ENCODE measurements at places on chromosomes 13 and 19.

- H3K27ac ChIP-seq, result no peak overlapping the region
- no peaks in the 10 kb centered on the region for H3K27me3 ChIP-seq
- no peaks in the 10 kb centered on the region for H3K36me3 ChIP-seq
- DNase-seq, result no peak
- H3K4me3 ChIP-seq, result no peak overlapping the region
Observed at GRCh38 chr13:97627566-97627965, 193.6 kb downstream of the RAP2A start.

- H3K36me3 ChIP-seq, result no peaks in the 10 kb centered on the region
- H3K4me3 ChIP-seq, result no peak overlapping the region
- no peak overlapping the region for H3K27ac ChIP-seq
- no peak for DNase-seq
Observed at GRCh38 chr13:48842316-48842715, 133.4 kb upstream of the FNDC3A start.

GRCh38 chr19:32497391-32497790 is 83.6 kb upstream of the PDCD5 start:
- no peak overlapping the region for H3K4me3 ChIP-seq
- no peaks in the 10 kb centered on the region for H3K36me3 ChIP-seq
- no peak overlapping the region for H3K27ac ChIP-seq
- no peak for DNase-seq
- no peaks in the 10 kb centered on the region for H3K27me3 ChIP-seq

GRCh38 chr13:31032528-31033113 is 100.2 kb downstream of the TEX26 start:
- no peak for DNase-seq
- no peaks in the 10 kb centered on the region for H3K36me3 ChIP-seq
- H3K27me3 ChIP-seq, result peaks cover 2% of the 10 kb centered on the region
- no peak overlapping the region for H3K27ac ChIP-seq
- no peak overlapping the region for H3K4me3 ChIP-seq
- no peaks in the 10 kb centered on the region for H3K4me1 ChIP-seq

- DNase-seq, result no peak
- H3K4me3 ChIP-seq, result no peak overlapping the region
Observed at GRCh38 chr13:92530364-92530763, 696.2 kb upstream of the GPC6 start.

DNA sequence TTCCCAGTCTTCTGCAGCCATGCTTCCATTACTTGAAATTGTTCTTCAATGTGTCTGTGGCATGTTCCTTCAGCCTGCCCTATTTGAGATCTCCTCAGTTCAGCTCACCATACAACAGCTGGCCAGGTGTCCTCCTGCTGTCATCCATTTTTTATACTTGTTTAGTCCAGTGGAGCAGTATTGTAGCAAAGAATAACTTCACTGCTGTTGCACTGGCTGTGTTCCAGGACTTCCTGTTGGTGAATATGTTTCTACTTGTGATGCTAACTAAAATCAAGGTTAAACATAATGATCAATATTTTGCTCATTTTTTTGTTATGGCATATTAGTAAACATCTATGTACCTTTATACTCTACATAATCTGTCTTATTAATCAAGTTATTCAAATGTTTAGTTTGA is 1394.1 kb downstream of the PCDH9 start:
- H3K36me3 ChIP-seq, result no peaks in the 10 kb centered on the region
- H3K27ac ChIP-seq, result no peak overlapping the region
- no peak for DNase-seq
- H3K4me3 ChIP-seq, result no peak overlapping the region
- no peaks in the 10 kb centered on the region for H3K27me3 ChIP-seq

DNA sequence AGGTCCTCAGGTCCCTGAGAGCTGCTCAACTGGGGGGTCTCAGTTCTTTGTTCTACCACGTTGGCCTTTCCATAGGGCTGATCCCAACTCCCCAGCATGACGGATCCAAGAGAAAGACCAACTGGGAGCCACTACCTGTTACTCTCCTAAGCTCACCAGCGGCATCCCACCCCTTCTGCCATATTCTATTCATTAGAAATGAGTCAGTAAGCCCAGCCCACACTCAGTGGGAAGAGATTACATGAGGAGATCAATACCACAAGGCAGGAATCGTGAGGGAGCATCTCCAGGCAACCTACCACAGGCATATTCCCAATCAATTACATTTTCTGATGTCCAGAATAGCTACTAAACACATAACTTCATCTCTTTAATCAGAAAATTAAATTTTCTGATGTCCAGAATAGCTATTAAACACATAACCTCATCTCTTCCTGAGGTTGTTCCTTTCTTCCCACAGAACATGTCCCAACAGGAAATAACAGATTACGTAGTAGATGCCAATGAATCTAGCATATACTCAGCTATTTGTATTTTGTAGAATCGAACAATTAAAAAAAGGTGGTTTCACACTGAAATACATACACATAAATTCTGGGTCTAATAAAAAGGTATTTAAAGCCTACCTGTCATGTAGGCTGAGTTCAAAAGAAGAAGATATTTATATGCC is 708.1 kb upstream of the ARGLU1 start:
- no peaks in the 10 kb centered on the region for H3K27me3 ChIP-seq
- no peaks in the 10 kb centered on the region for H3K36me3 ChIP-seq
- H3K4me1 ChIP-seq, result no peaks in the 10 kb centered on the region
- no peak overlapping the region for H3K4me3 ChIP-seq

DNA sequence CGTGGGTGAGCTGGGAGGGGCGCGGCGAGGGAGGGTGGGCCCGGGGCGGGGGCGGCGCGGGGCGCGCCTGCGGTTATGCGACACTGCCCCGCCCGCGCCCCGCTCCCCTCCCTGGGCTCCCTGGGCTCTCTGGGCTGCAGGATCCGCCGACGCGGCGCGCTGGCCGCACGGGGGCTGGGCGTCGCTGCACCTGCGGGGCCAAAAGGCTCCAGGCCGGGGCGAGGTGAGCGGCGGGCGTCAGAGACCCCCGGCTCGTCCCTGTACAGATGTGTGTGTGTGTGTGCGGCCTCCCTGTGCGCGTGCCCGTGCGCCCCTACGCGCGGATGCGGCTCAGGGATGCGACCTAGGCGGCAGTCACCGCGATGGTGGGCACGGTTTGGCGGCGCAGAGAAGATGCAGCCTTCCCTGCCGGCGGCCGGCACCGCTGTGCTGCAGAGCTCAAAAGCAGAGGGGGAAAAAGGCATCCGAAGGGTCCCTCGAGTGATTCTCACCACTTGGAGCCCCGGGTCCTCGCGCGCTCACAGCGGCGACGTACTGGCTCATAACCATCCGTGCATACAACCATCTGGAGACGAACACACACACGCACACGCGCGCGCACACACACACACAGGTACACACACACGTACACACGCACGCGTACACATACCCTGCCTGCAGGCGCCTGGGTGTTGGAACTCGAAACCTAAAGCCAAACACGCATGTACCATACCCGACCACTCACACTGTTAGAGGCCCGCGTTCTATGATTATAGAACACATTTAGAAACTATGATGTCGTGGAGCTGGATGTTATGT is 709 bp downstream of the ATP8A2 start:
- H3K4me1 ChIP-seq, result no peaks in the 10 kb centered on the region
- H3K4me3 ChIP-seq, result no peak overlapping the region
- peaks cover 79% of the 10 kb centered on the region for H3K27me3 ChIP-seq
- H3K36me3 ChIP-seq, result no peaks in the 10 kb centered on the region
- no peak overlapping the region for H3K27ac ChIP-seq
- DNase-seq, result no peak

- H3K4me3 ChIP-seq, result no peak overlapping the region
- H3K4me1 ChIP-seq, result no peaks in the 10 kb centered on the region
- H3K27ac ChIP-seq, result no peak overlapping the region
- H3K36me3 ChIP-seq, result no peaks in the 10 kb centered on the region
Observed at GRCh38 chr13:97639236-97639635, 205.3 kb downstream of the RAP2A start.

- H3K27me3 ChIP-seq, result no peaks in the 10 kb centered on the region
- no peaks in the 10 kb centered on the region for H3K4me1 ChIP-seq
- H3K36me3 ChIP-seq, result no peaks in the 10 kb centered on the region
- DNase-seq, result no peak
- no peak overlapping the region for H3K27ac ChIP-seq
Observed at GRCh38 chr13:93862259-93862658, 617.2 kb downstream of the DCT start.

GRCh38 chr13:39783051-39783450 is 127.6 kb downstream of the COG6 start:
- no peak overlapping the region for H3K27ac ChIP-seq
- DNase-seq, result no peak
- no peak overlapping the region for H3K4me3 ChIP-seq

DNA sequence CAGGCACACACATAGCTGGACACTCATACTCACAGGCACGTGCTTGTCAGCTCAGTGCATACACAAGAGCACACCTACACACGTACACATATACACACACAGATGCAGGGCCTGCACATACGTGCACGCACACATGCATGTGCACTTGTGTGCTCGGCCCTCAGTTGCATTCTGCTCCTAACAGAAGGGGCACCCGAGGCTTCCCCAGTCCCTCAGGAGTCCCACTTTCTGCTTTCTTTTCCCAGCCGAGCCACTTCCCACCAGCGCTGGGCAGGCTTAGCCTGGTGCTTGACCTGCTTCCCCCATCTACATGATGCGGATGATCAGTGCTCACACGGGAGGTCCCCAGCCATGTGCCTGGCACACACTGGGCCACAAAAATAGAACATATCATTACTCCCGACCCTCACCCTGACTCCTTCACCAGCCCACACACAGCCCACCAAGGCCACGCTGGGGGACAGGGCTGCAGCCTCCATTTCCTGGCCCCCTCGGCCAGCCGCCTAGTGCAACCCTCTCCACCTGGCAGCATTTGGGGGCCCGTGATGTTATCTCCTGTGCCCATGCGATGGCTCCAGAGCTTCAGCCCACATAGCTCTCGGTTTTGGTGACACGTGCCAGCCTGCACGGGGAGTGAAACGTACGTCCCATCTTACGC is 125.2 kb upstream of the SPACA7 start:
- no peak overlapping the region for H3K27ac ChIP-seq
- H3K27me3 ChIP-seq, result no peaks in the 10 kb centered on the region
- H3K36me3 ChIP-seq, result no peaks in the 10 kb centered on the region
- no peak overlapping the region for H3K4me3 ChIP-seq
- DNase-seq, result no peak

GRCh38 chr19:45785097-45785496 is 2.8 kb upstream of the DMPK start:
- H3K27me3 ChIP-seq, result peaks cover 97% of the 10 kb centered on the region
- no peak for DNase-seq
- no peak overlapping the region for H3K27ac ChIP-seq
- H3K36me3 ChIP-seq, result no peaks in the 10 kb centered on the region
- H3K4me1 ChIP-seq, result peaks cover 10% of the 10 kb centered on the region

- no peak overlapping the region for H3K27ac ChIP-seq
- no peaks in the 10 kb centered on the region for H3K4me1 ChIP-seq
- no peak overlapping the region for H3K4me3 ChIP-seq
- no peaks in the 10 kb centered on the region for H3K27me3 ChIP-seq
- H3K36me3 ChIP-seq, result no peaks in the 10 kb centered on the region
- DNase-seq, result no peak
Observed at GRCh38 chr13:76319921-76320320, 566.3 kb downstream of the KCTD12 start.

- no peaks in the 10 kb centered on the region for H3K4me1 ChIP-seq
- no peak overlapping the region for H3K4me3 ChIP-seq
- H3K27me3 ChIP-seq, result no peaks in the 10 kb centered on the region
Observed at GRCh38 chr13:66551128-66551527, 679.0 kb downstream of the PCDH9 start.

DNA sequence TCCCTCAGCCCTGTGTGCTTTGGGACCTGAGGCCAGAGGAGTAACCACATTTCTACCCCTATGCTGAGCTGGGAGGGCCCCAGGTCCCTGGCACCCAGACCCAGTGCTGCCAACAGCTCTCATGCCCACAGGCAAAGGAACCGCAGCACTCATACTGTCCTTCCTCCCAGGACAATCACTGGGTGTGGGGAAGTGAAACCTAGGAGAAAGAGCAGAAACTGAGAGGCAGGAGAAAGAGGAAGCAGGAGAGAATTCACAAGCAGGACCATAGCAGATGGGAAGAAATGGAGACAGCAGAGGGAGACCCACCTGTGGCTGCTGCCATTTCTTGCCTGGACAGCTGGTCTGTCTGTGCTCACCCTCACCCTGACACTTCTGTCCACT is 18.9 kb downstream of the CCDC97 start:
- H3K27me3 ChIP-seq, result no peaks in the 10 kb centered on the region
- H3K36me3 ChIP-seq, result peaks cover 40% of the 10 kb centered on the region
- peak overlapping the region; percentile 62 for H3K4me3 ChIP-seq
- H3K27ac ChIP-seq, result peak overlapping the region; percentile 96

DNA sequence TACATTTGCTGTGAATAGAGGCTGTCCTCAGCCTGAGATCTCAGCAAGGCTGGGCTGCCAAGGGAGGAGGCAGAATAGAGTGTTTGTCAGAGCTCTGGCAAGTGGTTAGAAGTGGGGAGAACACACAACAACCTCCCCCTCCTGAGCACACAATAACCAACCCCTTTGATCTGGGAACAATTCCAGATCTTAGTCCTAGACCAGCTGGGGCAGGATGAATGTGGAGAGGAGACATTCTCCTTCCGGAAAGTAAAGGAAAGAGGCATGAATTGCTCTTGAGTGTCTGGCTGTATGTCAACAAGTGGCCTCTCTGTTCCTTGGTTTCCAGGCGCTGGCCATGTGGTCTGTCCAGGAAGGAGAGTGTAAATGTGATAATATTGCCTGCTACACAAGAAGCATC is 114.9 kb upstream of the TMTC4 start:
- H3K27ac ChIP-seq, result no peak overlapping the region
- DNase-seq, result no peak
- H3K36me3 ChIP-seq, result no peaks in the 10 kb centered on the region
- H3K27me3 ChIP-seq, result no peaks in the 10 kb centered on the region
- H3K4me3 ChIP-seq, result no peak overlapping the region
- H3K4me1 ChIP-seq, result no peaks in the 10 kb centered on the region

DNA sequence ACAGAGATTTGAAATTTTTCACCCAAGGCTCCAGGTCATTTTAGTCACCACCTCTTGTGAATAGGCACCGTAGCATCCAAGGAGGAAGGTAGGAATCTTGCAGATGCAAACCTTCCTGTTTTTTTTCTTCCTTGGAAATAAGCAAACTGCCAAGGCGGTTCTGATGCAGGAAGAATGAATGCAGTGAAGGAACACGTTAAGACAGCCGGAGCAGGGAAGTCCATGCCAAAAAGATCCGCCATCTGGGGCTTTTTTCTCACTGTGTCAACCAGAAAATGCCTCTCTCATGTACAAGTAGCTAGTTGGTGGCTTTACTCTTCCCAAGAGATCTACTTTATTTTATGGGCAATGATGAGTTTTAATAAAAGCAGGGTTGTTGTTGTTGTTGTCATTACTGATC is 142.4 kb downstream of the ZIC5 start:
- no peak overlapping the region for H3K4me3 ChIP-seq
- H3K4me1 ChIP-seq, result no peaks in the 10 kb centered on the region
- DNase-seq, result no peak
- no peaks in the 10 kb centered on the region for H3K27me3 ChIP-seq
- no peaks in the 10 kb centered on the region for H3K36me3 ChIP-seq

GRCh38 chr19:34365463-34366401 is 736 bp downstream of the GPI start:
- no peak for DNase-seq
- H3K4me3 ChIP-seq, result peak overlapping the region; percentile 98
- peak overlapping the region; percentile 75 for H3K27ac ChIP-seq
- peaks cover 30% of the 10 kb centered on the region for H3K4me1 ChIP-seq
- no peaks in the 10 kb centered on the region for H3K27me3 ChIP-seq
